ENCODE measurements at places on chromosomes 11 and 22.

GRCh38 chr11:19625438-19625837 is 87.2 kb upstream of the NAV2 start:
- DNase-seq: no peak

DNA sequence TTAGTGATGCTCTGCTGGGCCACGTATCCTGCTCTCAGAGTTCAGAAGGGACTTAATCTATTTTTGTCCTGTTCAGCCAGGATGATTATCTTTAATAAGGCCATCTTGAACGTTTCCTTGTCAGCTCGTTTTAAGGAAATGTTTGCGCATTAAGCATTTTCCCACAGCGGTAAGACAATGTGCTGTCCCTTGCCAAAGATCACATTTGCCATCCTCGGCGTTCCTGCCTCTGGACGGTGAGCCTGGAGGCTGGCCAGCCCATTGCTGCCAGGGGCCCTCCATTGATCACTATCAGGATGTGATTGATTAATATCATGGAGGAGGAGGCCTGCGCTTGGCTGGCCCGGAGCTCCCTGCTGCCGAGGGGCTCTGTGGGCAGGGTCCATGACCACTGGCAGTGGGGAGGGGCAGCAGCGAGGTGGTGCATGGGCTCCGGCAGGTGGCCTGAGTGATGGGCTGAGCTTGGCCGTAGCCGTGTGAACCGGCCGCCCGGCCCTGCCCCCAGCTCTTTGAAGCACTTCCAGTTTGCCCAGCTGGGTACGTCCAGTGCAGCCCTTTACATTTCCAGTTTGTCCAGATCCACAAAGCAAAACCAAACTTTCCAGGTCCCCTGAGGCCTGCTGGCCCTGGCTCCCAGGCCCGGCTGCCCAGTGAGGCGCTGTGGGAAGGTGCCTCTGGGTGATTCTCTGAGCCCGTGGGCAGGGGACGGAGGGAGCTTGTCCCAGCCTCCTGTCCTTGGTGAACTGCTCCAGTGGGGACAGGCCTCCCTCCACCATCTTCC is 49.5 kb upstream of the SMIM38 start:
- DNase-seq: no peak

GRCh38 chr11:23931443-23931842 is 565.4 kb upstream of the LUZP2 start:
- DNase-seq: no peak

DNA sequence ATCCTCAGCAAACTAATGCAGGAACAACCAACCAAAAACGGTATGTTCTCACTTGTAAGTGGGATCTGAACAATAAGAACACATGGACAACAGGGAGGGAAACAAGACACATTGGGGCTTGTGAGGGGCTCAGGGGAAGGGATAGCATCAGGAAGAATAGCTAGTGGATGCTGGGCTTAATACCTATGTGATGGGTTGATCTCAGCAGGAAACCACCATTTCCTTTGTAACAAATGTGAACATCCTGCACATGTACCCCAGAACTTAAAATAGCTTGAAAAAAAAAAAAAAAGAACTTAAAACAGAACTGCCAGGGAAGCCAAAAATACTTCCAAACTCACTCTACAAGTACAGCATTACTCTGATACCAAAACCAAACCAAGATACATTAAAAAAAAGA is 33.8 kb downstream of the CASP4 start:
- DNase-seq: no peak

DNA sequence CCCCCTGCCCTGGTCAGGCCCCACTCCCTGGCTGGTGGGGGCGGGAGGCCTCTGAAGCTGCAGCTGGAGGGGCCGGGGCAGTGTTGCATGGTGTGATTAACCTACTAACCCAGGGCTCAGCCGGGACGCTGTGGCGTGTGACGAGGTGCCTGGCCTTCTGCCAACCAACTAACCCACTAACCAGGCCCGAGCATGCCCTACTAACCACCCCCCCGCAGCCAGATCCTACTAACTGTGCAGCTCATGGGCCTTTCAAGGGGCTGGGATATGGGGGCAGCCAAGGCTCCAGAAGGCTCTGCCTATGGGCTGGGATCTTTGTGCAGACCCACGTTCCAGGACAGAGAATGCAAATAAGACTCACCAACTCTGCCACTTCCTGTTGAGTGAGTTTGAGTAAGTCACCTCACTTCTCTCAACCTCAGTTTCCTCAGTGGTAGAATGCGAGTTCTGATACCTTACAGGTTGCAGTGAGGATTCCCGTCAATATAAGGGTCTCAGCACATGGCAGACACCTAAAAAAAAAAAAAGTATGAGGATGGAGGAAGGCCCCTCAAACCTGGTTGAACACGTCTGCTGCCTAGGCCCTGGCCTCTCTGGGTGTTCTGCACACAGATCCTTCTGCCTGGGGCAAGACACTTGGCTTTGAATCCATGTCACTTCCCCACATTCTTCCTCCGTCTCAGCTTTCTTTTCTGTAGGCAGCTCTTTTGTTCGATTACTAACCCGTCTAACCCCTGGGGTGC is 14.1 kb downstream of the MIAT start:
- peak; percentile 58 for DNase-seq

GRCh38 chr22:32355760-32356159 is 1.9 kb upstream of the RFPL3 start:
- no peak for DNase-seq

- no peak for DNase-seq
Measured at GRCh38 chr11:72871119-72871518, 56.9 kb downstream of the ATG16L2 start.

- DNase-seq: no peak
Measured at GRCh38 chr22:37219533-37219932, 7.3 kb upstream of the SSTR3 start.

- DNase-seq: no peak
Measured at GRCh38 chr11:30254307-30255298, 23.8 kb downstream of the FSHB start.

GRCh38 chr22:23565915-23566704 is 14.0 kb downstream of the IGLL1 start:
- DNase-seq: no peak

DNA sequence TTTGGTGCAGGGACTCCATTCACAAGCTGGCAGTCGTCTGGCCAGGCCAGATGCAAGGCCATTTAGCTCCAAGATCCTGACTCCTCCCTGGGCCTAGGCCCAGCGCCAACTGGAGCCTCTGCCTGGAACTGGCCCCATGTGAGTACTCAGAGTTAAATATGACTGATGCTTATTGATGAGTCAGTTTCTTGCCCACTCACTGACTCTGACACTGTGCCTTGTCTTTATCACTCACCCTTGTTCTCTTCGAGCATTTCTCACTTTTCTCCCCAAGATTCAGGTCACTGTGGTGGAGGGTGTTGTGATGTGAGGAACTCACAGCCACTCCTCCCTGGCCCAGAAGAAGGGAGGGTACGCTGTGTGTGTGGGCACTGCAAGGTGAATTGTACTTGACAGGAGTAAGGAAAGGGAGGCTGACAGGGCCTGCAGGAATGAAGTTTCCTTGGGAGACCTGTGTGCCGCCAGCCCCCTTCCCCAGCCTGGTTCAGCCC is 23.2 kb upstream of the ST3GAL4 start:
- DNase-seq: no peak

DNA sequence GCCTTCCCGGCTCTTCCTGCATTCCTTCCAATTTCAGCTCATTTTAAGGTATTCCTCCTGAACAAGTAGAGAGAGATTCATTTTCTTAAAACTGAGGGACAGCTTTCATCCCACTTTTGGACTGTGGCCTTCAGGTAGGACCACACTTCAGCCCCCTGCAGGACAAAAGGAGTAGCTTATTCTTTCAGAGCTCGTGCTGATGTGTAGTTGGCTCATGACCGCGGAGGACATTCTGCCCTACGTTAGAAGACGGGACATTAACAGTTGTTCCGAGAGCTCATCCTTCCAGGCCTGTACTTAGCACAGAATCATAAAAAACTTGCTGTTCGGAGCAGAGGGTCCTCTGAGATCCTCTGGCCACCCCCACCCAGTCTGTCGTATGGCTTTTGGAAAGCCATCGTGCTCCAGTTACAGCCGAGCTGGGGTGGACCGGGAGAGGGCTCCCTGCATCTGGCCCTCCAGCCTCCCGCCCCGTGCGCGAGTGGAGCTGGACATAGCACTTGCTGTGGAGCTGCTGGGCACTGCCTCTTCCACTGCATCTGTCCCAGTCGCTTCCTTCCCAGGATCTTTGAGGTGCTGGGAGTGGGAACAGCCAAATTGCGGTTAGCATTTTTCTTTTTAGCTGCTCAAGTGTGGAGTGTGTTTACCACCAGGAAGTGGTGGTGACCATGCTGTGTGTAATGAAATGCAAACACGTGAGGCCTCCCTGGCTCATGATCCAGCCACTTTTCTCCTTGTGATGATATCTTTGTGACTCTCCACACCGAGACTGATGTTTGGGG is 250.3 kb downstream of the TBC1D22A start:
- no peak for DNase-seq

GRCh38 chr11:67996051-67996450 is 7.8 kb downstream of the UNC93B1 start:
- DNase-seq: no peak

DNA sequence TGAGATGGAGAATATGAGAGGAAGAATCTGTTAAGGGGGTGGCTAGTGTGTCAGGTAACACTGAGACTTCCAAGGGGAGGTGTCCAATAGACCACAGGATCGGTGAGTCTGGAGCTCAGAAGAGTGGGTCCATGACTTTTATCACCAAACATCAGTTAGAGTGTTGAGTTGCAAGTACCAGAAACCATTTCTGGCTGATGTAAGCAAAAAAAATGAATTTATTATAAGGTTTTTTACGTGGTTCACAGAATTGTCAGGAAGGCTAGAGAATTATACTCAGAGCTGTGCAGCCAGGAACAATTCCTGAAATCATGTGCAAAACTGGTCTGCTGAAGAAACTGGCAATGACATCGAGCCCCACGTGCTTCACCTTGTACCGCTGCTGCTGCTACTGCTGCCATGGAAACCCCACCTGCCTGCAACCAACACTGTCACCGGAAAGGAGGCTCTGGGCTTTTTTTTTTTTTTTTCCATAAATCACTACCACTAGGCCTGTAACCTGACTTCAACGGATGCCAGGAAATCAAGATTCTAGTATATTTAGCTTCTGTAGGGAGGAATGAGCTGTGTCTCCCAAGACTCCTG is 16.6 kb upstream of the STK33 start:
- DNase-seq: no peak

DNA sequence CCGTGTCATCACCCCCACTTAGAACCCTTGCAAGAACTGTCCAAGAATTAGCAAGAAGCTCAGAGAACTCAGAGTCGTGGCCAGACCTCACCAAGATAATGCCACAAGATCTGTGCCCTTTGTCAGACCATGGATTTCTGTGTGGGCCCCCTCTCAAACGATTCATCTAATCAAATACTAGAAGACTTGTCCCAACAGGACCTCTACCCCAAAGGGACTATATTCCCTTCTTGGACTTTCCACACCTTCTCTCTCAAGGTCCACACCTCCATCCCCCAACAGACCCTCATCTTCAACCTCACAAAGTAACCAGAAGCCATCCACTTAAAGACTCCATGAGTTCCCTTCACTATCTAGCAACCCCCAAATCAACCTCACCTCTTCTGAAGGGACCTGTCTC is 2.8 kb downstream of the POLR3H start:
- no peak for DNase-seq

DNA sequence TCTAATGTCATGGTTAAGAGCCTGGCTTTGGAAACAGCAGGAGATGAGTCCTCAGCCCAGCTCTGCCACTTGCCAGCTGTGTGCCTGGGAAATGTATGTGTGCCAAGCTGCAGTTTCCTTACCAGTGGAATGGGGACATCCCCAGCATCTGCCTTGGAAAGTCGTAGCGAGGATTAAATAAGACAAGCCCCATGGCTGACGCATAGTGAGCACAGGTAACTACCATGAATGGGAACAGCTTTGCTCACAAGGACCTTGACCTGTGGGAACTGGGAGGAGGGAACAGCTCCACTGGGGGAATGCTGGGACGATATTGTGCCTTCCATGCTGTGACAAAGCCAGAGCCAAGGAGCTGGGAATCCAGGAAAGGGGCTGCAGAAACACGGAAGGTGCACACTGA is 2.6 kb upstream of the DSCAML1 start:
- no peak for DNase-seq

DNA sequence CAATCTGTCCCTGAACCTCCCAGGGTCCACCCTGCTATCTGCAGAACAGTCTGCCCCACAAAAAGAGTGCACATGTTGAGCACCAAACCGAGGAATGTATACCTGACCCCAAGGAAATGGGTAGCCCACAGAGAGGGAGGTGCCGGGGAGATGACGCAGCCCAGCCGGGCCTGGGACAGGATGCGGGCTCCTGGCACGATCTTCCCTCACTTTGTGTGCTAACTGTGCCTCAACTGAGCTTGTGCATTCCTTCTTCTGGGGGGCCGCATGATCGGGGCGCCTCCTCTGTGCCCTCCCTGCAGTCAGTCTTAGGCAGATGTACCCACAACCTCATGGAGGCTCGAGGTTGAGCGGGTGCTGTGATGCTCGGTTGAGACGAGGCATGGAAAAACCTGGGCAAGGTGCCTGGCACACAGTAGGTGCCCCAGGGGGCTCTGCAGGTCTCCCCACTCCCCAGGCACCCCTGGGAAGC is 2.4 kb downstream of the GAS2L1 start:
- no peak for DNase-seq

DNA sequence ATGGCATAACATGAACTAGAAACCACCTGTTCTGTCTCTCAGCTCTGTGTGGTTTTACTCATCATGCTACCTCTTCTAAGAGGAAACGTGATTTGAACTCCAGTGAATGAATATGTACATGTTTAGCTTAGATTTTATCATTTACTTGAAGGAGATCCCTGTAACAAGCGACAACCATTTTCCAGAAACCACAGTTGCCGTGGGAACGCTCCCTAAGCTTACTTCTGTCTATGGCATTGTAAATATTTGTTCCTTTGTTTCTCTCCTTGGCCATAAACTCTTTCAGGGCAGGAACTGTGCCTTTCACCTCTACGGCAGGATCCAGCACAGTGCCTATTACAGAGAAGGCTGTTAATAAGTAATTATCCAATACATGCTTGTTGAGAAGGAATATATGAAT is 17.1 kb upstream of the TPH1 start:
- DNase-seq: no peak

DNA sequence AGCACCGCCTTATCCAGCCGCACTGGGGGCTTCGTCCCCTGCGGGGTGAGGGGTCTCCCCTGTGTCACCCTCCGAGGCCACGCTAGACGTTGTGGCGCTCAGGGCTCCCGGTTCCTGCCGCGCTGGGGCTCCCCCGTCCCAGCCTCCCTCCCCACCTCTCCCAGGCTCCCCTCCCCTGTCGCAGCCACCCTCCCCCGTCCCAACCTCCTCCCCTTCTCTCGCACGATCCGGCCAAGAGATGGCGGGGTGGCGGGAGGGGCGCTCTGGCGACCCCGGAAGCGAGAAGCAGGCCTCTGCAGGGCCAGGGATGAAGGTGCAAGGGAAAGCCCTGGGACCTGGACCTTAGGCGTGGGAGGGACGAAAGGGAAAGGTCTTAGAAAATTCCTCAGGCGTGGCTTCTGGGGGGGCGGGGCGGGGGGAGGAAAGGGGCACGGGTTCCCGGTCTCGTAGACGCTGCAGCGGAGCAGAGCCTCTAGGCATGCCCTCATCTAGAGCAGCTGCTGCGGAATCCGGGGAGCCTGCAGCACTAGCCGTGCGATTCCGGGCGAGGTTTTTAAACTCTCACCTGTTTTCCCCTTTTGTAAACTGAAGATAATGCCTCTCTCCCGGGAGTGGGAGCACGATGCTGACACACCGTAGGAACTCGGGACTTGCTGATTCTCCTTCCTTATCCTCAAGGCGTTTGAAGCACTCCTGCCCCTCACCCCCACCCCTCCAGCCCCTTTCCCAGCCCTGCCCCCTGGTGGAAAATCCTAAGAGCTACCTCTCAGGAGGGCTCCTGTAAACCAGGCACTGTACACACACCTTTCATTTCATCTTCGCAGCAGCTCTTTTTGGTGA is 14.4 kb downstream of the KCNJ5 start:
- DNase-seq: peak; percentile 30

- no peak for DNase-seq
Measured at GRCh38 chr22:25404556-25404927, 159.9 kb upstream of the GRK3 start.

Measured in stimulated activated naive CD4-positive, alpha-beta T cell treated with Interleukin-2 at 50 U/mL for 16 hours (primary cell).